ENCODE measurements at places on chromosomes 11 and 22.

DNA sequence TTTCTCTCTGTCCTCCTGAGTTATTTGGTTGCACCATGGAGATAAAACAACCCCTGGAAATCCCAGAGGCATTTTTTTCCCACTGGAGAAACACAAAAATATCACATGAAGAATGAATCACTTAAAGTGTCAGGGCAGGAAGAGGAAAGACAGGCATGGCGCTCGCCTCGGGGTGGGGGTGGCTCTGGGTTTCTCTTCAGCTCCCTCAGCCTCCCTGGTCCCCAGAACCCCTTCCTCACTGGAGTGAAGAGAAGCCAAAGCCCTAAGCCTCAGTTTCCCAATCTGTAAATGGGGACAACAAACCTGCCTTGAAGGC, 938 bp downstream of the SHISAL1 start:
- no peak for DNase-seq

GRCh38 chr22:43205748-43206508, 19.0 kb upstream of the TTLL12 start:
- no peak for DNase-seq

- DNase-seq: no peak
Observed at GRCh38 chr11:64466115-64466718, 107.3 kb downstream of the RPS6KA4 start.

DNA sequence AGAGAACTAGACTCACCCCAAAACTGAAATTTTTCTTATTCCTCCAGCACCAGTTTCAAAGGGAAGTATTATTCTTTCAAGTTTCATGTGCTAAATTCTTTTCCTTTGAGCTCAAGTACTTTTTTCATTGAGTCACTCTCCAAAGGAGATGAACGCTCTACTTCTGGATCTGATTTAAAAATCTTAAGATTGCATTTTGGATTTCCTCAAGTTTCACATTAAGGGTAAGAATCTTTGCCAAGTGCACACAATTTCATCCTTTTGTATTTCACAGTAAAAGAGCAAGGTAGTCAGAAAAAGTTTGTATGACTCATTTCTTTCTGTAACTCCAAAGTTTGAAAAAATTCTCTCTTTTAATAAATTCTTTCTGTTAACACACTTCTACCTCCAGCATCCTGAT, 435.5 kb downstream of the RAB38 start:
- no peak for DNase-seq

GRCh38 chr22:27670701-27671412, 130.7 kb downstream of the MN1 start:
- no peak for DNase-seq

DNA sequence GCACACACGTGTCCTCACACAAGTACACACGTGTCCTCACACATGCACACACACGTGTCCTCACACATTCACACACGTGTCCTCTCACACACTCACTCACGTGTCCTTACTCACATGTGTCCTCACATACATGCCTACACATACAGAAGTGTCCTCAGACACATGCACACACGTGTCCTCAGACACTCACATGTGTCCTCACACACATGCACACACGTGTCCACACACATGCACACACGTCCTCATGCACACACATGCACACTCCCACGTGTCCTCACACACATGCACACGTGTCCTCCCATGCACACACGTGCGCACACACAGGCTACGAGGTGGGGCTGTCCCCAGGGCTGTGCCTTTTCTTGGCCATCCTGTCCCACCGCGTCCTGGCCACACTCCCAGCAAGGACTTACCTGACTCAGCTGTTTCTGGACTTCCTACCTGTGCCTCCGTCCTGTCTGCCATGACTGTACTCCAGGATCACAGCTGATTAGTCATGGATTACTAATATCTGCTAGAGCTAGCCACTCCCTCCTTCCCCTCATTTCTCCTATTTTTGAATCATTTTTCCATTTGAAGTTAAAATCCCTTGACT, 990.2 kb downstream of the BRD1 start:
- no peak for DNase-seq

DNA sequence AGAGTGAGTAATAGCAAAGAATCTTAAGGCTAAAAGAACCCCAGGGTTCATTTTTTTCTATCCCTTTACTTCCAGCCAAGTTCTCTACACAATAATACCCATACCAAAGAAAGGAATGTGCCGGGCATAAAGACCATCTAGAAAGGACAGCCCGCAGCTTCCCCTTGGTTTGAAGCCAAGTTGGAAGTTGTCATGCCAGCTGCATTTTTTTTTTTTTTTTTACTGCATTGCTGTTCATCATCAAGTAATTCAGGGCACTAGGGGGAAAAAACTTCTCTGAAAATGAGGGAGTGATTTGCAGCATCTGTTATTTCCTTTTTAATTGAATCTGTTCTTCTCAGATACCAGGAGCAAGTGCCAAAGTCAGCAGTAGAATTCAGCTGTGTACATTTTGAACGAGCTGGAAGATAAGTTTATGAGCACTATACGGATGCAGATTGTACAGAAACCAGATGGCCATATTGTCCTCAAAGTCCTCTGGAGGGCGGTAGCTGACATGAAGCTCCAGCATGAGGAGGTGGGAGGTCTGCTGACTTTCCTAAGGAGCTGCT, 56.4 kb downstream of the UBASH3B start:
- no peak for DNase-seq

GRCh38 chr11:79466411-79466810, 25.6 kb upstream of the TENM4 start:
- DNase-seq: no peak

DNA sequence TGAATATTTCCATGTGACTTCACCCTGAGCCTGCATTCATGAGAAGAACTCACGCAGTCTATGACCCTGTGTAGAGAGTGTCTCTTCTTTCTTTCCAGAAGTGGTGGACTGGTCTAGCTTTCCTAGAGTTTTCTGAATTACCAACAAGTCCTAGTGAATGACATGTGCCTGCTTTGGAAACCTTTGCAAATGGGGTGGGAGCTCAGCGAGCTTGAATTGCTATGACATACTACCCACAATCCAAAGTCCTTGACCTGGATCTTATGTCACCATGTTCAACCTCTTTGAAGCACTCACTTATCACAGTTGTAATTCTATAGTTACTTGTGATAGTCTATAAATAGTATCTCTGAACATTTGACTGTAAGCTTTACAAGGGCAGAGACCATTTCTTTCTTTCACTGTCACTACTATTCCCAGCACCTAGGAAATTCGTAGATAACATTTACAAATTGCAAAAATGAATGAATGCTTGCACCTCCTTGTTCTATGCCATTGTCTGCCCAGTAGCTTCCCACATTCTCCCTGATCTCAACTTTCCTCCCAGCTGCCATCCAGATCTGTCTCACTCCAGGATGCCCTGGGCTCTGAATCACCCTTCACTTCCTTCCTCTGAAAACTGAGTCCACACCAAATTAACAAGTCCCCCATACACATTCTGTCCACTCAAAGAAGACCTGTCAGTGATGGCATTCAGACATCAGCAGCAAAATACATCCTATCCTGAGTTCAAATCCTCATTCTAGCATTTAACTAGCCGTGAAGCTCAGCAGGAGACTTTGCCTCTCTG, 201.9 kb upstream of the SESN3 start:
- DNase-seq: no peak

GRCh38 chr11:109184376-109184775, 237.6 kb upstream of the C11orf87 start:
- no peak for DNase-seq

DNA sequence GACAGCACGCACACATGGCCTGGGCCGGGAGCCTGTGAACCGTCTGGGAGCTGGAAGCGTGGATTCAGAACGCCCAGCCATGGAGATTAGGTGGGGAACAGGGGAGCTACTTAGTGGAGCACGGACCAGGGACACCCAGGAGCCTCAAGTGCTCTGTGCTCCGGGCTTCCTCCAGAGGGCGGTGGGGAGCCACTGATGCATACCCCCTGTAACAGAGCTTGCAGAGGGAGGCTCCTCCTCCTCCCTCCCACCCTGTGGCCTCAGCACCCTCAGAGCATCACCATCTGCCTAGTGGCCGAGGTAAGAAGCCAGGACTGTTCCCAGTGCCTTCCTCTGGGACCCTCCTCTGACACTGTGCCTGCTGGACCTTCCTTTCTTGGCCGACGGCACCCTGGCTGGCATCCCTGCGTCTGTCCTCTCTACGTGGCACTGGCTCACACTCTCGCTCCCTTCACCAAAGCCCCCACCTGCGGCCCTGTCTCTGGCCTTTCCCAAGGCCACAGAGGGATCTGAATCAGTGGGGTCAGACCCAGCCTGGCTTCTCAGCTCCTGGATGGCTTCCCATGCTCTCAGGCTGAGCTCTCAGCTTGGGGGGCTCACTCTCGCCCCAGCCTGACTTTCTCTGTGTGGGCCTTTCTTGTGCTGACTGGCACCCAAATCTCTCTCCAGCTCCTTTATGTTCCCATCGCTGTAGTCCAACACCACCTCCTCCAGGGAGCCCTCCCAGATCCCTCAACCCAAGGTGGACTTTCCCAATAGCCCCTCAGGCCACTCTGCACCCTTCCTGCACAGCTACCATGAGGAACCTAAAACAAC, 780.9 kb downstream of the BRD1 start:
- peak; percentile 36 for DNase-seq

- no peak for DNase-seq
Observed at GRCh38 chr11:119087747-119088241, 3.1 kb downstream of the HMBS start.

DNA sequence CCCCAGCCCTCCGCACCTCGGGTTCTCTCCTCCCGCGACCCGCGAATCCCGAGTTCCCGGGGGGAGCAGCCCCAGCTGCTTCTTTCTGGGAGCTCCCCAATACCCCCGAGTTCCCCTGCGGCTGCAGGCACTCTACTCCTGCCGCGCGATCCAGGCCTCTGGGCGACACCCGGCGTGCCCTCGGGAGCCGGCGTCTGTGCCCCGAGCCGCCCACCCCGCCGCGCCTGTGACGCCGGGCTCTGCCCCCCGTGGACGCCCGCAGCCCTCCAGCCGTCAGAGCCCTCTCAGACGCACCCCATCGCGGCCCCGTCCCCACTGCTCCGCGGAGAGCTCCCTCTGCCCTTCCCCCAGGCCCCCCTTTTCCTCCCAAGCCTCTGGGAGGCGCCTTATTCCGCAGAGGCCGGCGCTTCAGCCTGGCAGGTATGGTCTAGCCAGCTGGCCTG, 422 bp downstream of the GLB1L2 start:
- DNase-seq: no peak

- DNase-seq: no peak
Observed at GRCh38 chr11:116145187-116145865, 627.5 kb downstream of the BUD13 start.

- DNase-seq: no peak
Observed at GRCh38 chr11:10317151-10317755, 12.4 kb downstream of the ADM start.

DNA sequence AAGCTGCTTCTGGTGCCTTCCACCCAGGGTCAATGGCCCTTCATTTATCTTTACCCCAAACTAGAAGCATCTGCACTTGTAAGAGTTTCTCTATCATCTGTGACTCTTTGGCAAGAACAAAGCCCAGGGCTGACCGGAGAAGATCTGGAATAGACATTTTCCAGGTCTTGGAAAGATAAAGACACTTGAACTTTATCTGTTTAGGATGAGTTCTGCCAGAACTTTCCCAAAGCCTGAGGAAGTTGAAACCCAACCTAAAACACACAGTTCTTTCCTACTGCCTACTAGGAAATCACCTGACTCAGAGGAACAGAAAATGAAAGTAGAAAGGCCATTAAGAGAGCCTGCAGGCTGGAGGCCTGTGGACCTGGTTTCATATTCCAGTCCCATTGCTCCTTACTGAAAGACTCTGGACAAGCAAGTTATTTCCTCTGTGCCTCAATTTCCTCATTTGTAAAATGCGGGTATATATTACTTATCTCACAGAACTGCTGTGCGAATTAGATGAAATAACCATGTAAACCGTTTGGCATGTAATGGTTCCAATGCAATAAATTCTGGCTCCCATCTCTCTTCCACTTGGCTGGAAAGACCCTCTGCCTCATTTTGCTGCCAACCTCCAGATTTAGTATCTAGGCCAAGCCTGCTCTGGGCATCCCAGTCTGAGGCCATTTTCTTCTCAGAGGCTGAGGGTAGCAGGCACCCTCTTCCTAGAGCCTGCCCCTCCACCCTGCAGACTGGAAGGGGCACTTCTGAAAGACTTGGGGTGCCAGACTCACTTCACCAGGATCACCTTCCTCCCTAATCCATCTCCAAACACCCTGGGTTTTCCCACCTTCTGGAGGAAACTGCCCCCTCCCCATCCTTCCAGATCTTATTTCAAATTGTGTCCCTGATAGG, 1.2 kb downstream of the UBE2L6 start:
- DNase-seq: peak; percentile 64

- DNase-seq: no peak
Observed at GRCh38 chr11:132655187-132655855, 877.0 kb downstream of the OPCML start.

DNA sequence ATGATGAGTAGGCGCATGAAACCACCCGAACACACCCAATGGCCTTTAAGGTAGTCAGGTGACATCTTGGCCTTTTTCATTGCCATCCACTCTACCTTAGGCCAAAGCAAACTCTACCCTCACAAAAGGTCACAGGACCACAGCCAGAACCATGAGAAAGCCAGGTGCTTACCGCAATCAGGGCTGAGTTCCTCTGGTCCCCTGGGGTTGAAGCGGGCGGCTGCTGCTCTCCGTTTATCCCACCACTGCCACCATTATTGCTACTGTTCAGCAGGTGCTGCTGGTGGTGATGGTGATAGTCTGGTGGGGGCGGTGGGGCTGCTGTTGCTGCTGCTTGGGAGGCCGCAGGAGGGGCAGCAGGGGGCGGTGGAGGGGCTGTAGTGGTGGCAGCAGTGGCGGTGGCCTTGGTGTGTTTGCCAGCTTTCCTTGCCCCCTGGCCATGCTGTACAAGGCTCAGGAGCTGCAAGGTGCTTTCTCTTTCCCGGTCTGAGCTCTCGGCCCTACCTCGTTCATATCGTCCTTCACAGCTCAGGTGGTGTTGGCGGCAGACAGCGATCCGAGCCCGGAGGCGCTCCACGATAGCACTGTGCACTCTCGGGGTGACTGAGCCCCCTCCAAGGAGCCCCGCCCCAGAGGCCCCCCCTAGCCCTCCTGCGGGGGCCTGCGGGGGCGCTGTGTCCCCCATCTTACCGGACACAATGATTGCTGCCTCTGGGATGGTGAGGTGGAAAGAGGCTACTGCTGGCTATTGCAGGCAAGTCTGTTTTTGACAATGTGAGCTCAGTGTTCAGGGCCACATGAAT, 1.6 kb downstream of the MAML2 start:
- peak; percentile 82 for DNase-seq

- DNase-seq: no peak
Observed at GRCh38 chr22:48836673-48837340, 990.9 kb downstream of the BRD1 start.

- DNase-seq: no peak
Observed at GRCh38 chr11:33620423-33621171, 80.0 kb downstream of the C11orf91 start.

GRCh38 chr11:111335549-111335948, 37.2 kb downstream of the POU2AF3 start:
- no peak for DNase-seq

DNA sequence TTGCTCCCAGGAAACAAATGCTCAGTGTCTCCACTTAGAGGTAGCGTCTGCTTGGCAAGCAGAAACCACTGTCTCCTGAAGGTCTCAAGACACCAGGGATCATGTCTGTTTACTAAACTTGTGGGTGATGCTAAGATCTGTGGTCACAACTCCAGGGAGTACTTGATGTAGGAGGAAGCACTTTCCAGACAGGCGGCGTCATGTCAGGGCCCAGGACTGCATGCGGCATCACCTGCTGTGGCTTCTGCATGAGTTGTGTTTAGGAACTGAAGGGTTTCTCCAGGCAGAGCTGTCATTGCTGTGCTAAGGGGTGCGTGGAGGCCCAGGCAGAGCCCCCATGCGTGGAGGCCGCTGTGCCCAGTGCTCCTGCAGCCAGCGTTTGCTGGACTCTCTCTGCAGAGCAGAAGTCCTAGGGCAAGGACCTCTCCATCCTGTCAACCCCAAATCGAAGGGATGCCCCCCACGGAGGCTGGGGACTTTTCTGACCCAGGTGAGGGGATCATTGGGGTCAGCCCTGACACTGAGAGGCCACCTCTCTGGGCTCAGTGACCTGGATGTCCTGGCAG, 8.1 kb upstream of the PANX2 start:
- no peak for DNase-seq

Measured in activated CD8-positive, alpha-beta T cell treated with anti-CD3 and anti-CD28 coated beads, Interleukin-2, amount 10 ng/mL, durations not matched to agents 7 days and 5 days (primary cell).